Colonic mucosa (tissue), 4 donors: ENCODE measurements at places on chromosomes 5 and 9. TPM values are rescaled to one million over a fixed set of nuclear protein-coding genes. Genes with fewer than 3 reads are reported as not detected.
A peak's percentile ranks its signal among the peaks of the same experiment; 100 is the strongest.

GRCh38 chr5:163964671-163965070 is 459.3 kb downstream of the MAT2B start:
- no peak overlapping the region for H3K4me3 ChIP-seq
- H3K27me3 ChIP-seq: no peaks in the 10 kb centered on the region
- H3K27ac ChIP-seq: no peak overlapping the region
- no peaks in the 10 kb centered on the region for H3K4me1 ChIP-seq

GRCh38 chr5:163809473-163809872 is 304.1 kb downstream of the MAT2B start:
- no peak overlapping the region for H3K27ac ChIP-seq
- H3K4me1 ChIP-seq: no peaks in the 10 kb centered on the region
- DNase-seq: no peak
- H3K36me3 ChIP-seq: no peaks in the 10 kb centered on the region
- H3K27me3 ChIP-seq: no peaks in the 10 kb centered on the region

GCNT4 gene
- 2.7 TPM for total RNA-seq

DNA sequence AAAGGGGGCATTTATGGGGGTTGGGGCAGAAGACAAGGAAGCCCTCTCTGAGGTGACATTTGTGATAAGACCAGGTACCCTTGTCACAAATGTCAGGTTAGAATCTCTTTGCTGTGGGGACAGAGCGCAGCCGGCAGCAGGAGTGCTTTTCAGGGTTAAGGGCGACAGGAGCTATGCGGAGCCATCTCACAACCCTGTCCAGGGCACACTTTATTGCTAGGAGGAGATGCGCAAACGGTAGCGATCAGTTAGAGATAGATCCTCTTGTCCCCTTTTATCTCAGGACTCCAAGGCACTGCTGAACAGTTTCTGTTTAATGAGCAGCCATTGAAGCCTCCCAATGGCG is 438 bp upstream of the LAMC3 start:
- H3K36me3 ChIP-seq: no peaks in the 10 kb centered on the region
- no peak for DNase-seq
- H3K27ac ChIP-seq: no peak overlapping the region
- no peak overlapping the region for H3K4me3 ChIP-seq

TMEM8B gene
- total RNA-seq: 17.6 TPM

DNA sequence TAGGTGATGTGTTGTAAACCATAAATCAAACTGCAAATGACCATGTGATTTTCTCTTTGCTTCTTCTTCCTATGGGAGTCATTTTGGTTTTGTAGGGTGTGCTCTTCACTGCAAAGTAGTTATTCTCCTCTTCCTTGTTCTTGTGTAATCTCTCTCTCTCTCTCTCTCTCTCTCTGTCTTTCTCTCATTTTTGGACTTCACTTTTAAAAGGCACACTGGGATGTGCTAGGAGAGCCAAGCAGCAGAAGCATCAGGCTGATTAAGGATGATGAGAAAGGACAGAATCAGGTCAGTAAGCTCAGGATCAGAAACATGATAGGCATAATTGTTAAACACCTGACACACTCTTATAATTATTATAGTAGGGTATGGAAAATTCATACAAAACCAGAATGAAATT is 505.3 kb upstream of the ZNF608 start:
- H3K27me3 ChIP-seq: no peaks in the 10 kb centered on the region
- no peak for DNase-seq
- no peaks in the 10 kb centered on the region for H3K36me3 ChIP-seq
- H3K27ac ChIP-seq: no peak overlapping the region
- no peaks in the 10 kb centered on the region for H3K4me1 ChIP-seq
- no peak overlapping the region for H3K4me3 ChIP-seq

IFNA13 gene
- total RNA-seq: not detected

ADRB2 gene
- 1.2 TPM for total RNA-seq

- H3K27me3 ChIP-seq: no peaks in the 10 kb centered on the region
- H3K4me3 ChIP-seq: peak overlapping the region; percentile 40
- no peaks in the 10 kb centered on the region for H3K4me1 ChIP-seq
- DNase-seq: peak; percentile 86
- no peak overlapping the region for H3K27ac ChIP-seq
These were observed 15.9 kb upstream of the C5orf47 start for GRCh38 chr5:173972925-173973615.

DNA sequence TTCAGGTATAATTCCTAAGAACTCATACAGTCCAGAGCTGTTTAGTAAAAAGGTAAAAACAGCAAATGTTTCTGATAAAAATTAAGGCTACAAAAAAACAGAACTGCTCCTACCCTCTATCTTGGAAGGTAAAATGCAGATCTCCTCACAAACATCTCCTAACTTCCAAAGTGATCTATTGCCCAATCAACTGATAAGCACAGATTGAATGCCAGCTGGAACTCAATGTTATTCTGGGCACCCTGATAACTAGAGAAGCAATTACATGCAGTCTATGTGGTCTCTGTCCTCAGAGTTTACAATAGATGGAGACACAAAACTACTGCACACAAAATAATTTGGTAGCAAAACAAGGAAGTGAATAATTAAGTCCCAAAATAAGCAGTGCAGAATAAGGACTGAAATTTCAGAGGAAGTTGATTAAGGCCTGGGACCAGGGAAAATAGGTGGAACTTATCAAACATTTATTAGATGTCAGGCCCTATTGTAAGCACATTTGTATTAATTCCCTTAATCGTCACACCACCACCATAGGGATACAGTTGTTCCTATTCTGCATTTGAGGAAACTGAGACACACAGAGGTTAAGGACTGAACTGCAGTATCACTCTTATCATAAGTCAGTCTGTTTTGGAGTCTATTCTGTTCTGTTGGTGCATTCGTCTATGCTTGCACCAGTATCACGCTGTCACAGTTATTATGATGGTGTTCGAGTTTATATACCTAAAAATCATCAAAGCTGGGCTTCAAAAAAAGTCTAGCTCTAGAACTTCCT is 102.2 kb upstream of the TARS1 start:
- no peak overlapping the region for H3K27ac ChIP-seq
- H3K27me3 ChIP-seq: no peaks in the 10 kb centered on the region
- H3K36me3 ChIP-seq: no peaks in the 10 kb centered on the region
- H3K4me1 ChIP-seq: no peaks in the 10 kb centered on the region
